CD4-positive, alpha-beta T cell treated with Interleukin-10 for 1 hour (primary cell): ENCODE measurements at places on chromosomes 16 and 17.

- DNase-seq = no peak
Measured at GRCh38 chr16:66930189-66930588, 4.0 kb downstream of the CIAO2B start.

DNA sequence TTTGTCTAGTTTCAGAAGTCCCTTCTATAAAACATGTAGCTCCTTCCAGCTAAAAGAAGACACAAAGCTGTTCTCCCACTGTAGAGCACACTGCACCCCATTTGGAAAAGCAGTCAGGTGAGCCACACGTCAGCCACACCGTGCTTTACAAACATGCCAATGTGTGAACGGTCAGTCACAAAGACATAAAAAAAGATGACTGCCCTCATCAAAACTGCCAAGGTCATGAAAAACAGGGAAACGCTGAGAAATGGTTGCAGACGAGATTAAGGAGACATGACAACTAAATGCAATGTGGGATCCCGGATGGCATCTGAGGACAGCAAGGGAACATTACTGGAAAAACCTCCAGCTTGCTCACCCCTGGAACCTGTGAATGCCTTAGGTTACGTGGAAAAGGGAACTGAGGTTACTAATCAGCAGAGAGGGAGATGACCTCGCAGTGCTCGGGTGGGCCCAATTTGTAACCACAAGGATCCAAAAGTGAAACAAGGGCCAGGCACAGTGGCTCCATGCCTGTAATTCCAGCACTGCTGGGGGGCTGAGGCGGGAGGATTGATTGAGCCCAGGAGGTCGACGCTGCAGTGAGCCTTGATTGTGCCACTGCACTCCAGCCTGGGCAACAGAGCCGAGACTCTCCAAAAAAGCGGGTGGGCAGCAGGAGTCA lies 8.1 kb downstream of the ANKRD11 start:
- DNase-seq = no peak

- DNase-seq = peak; percentile 79
Measured at GRCh38 chr16:1300664-1301476, 8.6 kb upstream of the UBE2I start.

GRCh38 chr16:48537909-48538745 lies 71.9 kb downstream of the N4BP1 start:
- no peak for DNase-seq

GRCh38 chr17:80082403-80083135 lies 18.8 kb upstream of the GAA start:
- DNase-seq = peak; percentile 69

GRCh38 chr16:11053916-11054460 lies 109.6 kb downstream of the CLEC16A start:
- DNase-seq = no peak

GRCh38 chr16:56353054-56353921 lies 72.1 kb downstream of the AMFR start:
- DNase-seq = no peak

DNA sequence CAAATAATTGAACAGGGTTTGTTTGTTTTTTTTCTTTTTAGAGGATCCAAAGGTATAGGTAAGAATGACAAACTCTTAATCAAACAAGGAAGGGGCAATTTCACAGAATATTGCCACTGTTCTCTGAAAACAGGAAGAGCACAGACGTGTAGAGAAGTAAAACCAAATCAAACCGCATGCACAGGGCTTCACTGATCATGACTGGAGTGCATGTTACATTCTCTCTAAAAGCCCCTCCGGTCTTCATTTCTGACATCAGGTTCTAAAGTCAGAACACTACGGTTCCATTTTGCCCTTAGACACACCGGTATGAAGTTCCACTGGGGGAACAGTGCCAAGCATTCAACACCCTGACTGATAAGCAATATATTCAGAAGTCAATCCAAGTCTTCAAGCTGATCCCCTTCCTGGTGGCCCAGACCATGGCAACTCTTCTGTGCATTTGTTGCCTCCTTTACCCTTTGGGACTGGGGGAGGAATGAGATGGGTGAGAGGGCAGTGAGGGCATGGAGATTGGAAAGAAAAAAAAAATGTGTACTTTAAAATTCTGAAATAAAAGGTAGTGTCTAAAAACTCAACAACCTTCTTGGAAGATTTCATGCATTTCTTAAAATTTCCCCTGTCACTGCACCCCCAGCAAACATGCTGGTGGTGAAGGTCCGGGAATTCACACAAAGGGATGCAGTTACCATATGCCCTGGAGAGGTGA lies 1.4 kb downstream of the MMD start:
- DNase-seq = peak; percentile 55

- no peak for DNase-seq
Measured at GRCh38 chr17:76053246-76054111, 18.8 kb downstream of the SRP68 start.

GRCh38 chr17:76250141-76250540 lies 9.8 kb upstream of the RNF157 start:
- DNase-seq = no peak

DNA sequence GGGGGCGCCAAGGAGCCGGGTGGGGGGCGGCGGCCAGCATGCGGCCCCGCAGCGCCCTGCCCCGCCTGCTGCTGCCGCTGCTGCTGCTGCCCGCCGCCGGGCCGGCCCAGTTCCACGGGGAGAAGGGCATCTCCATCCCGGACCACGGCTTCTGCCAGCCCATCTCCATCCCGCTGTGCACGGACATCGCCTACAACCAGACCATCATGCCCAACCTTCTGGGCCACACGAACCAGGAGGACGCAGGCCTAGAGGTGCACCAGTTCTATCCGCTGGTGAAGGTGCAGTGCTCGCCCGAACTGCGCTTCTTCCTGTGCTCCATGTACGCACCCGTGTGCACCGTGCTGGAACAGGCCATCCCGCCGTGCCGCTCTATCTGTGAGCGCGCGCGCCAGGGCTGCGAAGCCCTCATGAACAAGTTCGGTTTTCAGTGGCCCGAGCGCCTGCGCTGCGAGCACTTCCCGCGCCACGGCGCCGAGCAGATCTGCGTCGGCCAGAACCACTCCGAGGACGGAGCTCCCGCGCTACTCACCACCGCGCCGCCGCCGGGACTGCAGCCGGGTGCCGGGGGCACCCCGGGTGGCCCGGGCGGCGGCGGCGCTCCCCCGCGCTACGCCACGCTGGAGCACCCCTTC lies 484 bp downstream of the FZD2 start:
- DNase-seq = peak; percentile 9

DNA sequence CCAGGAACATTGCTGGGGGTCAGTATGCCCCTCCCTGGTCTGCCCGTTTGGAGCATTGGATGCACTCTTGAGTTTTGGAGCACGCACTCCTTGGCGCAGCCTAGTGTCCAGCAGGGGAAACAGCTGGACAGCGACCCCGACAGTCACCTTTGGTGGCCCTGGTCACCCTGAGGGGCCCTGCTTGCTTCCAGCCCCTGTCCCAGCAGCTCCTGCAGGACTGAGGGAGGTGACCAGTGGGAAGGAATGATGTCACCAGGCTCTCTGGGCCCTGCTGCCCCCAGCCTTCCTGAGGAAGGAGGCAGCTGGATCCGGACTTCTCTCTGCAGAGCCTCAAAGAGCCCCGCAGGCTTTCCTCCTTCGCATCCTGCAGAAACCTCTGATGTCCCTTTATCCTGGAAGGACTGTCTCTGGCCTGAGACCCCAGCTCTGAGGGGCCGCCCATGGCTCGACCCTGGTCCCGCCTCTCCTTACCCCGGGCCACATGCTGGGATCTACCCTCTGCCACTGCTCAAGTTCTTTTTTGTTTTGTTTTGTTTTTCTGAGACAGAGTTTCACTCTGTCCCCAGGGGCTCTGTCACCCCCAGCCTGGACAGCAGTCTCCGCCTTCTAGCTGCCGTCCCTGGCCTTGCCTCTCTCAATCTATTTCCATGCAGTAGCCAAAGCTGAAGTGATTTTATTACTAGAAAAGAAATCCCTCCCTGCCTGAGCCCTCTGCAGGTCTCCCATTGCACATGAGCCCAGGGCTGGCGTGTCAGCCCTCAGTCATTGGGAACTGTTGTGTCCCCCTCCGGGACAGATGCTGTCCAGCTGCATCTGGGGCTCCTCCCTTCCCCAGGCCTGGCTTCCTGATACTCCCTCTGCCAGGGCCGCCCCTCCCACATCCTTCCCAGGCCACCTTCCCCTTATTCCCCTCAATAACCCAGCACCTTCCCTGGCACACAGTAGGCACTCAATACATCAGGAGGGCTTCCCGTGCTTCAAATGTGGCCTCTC lies 11.6 kb downstream of the ZSCAN10 start:
- DNase-seq = no peak

- no peak for DNase-seq
Measured at GRCh38 chr17:73878923-73879322, 234.7 kb upstream of the SDK2 start.

DNA sequence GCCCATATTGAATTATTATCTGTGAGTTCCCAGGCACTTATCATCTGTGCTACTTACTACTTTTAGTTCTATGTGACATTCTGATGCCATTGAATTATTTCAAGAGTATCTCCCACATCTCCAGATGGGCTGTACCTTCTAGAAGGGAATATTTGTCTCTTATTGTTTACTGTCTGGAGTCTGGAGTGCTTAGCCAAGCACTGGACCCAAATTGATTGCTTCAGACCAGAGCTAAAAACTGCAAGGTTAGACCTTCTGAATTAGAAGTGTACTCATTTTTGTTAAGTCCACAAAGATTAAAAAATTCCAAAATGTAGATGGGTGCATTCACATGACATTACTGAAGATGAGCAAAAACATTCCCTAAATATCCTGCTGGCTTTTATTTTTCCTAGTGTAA lies 16.0 kb upstream of the KRT222 start:
- no peak for DNase-seq

DNA sequence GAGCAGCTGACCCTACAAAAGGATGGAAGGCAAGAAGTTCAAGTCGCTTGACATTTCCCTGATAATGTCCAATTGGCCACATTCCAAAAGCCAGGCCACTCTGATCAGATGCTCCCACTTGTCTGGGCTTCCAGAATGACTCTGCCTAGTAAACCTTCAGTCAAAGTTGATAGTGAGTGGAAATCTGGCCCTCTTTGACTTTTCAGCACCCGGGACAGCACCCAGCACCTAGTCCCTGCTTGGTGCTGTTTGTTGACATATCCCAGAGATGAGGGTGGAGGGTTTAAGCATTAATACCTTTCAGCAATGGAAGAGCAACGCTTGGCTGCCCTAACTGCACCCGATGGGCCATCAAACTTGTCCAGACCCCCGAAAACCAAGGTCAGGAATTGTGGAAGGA lies 131.3 kb downstream of the AIPL1 start:
- no peak for DNase-seq

DNA sequence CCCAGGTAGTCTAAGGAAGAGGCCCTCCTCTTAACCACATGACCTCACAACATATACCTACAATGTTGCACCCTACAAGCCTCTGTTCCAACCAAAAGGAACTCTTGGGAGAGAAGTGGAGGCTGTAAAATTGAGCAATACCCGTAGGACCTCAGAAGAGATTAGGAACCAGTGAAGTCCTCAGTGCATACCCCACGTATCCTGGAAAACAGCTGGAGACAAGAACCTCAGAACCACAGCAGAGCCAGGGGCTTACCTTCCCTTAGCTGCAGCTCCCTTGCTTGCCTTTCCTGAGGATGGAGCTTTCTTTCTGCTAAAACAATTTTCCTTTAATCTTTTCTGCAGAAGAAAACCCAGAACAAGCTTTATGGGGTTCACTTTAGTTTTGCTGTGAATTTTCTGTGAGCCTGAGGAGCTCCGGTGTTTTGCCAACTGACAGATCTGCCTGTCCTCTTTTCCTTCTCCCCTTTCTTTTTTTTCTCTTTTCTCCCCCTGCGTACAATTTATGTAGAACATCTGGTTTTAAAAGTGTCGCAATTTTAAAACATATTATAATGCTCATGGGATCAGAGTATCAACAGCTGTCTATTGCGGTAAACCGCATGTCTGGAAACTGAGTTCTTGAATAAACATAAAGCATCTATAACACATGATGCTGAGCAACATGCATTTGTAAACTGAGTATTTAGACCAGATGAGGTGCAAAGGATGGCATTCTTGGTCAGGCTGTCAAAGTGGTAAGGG lies 226.4 kb upstream of the MAF start:
- DNase-seq = no peak

DNA sequence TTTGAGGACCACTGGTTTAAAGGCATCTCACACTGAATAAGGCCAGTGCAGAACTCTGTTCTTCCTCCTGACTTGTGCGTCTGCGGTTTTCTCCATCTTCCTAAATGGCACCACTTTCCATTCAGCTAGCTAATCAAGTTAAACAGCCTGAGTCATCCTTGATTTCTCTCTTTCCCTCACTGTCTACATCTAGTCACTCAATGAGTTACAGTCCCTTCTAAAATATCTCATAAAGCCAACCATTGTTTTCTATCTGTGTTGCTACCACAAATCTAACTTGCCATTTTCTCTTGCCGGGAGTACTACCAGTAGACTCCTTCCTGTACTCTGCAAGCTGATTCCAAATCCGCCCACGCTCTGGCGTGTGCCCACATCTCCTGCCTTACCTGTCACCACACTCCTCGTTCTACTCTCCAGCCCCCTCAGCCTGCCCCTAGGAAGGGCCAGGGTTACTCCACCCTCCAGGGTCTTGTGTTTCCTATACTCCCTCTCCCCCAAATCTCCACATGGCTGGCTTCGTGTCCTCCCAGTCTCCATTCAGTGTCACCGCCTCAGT lies 324.5 kb downstream of the SNX29 start:
- no peak for DNase-seq

- DNase-seq = no peak
Measured at GRCh38 chr17:66976379-66976663, 11.8 kb downstream of the CACNG4 start.

DNA sequence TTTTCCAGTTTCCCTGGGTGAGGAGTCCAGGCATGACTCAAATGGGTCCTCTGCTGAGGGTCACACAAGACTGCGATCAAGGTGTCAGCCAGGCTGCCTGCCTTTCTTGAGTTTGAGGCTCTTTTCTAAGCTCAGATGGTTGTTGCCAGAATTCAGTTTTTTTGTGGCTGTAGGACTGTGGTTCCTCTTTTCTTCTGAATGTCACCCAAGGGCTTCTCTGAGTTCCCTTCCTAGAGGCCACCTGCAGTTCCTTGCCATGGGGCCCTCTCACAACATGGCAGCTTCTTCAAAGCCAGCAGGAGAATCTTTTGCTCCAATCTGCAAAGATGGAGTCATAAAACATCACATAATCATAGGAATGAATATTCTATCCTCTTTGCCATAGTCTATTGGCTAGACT lies 17.5 kb downstream of the LIMD2 start:
- DNase-seq = no peak

DNA sequence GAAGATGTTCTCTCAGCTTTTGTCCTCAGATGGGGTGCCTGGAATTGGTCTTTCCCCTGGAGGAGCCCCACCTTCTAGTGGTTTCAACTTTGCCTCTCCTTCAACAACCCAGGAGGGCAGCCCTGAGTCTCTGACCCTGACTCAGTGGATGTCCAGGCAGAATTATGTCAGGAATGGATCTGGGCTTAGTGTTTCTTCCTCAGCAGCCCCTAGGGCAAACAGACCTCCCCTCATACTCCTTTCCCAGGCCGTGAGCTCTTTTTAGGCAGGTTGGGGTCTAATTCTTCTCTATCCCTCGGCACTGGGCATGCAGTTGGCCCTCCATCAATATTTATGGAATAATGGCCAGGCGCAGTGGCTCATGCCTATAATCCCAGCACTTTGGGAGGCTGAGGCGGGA lies 20.2 kb upstream of the FMNL1 start:
- no peak for DNase-seq

- no peak for DNase-seq
Measured at GRCh38 chr17:82487910-82488309, 29.4 kb downstream of the NARF start.

GRCh38 chr17:33520426-33521330 lies 227.6 kb upstream of the ASIC2 start:
- peak; percentile 14 for DNase-seq

GRCh38 chr16:10876799-10877341 lies at the start of gene CIITA:
TSS of gene CIITA (plus strand) at chr16:10877202. CDS start at chr16:10877331, 129 bp downstream.
- peak; percentile 72 for DNase-seq
